ENCODE measurements at places on chromosomes 12 and 14.

- no peak for DNase-seq
Observed at GRCh38 chr12:77608271-77608824, 222.3 kb upstream of the NAV3 start.

GRCh38 chr14:62308891-62309290, 546.7 kb downstream of the SNAPC1 start:
- no peak for DNase-seq

DNA sequence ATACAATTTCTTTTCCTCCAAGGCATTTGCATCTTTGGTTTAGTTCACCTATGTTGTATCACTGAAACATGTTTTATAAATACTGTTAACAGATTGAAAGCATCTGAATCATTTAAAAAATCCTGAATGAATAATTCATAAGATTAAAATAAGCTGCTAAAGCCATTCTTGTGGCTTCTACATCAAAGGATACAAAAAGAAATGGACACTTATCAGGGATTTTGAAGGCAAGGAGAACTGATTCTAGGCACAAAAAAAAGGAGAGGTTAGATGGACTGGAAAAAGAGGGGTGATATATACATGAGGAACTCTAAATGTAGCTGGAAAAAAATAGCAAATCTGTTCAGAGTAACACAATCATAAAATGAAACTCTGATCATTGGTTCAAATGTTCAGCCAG, 5.8 kb upstream of the OVCH1 start:
- no peak for DNase-seq

DNA sequence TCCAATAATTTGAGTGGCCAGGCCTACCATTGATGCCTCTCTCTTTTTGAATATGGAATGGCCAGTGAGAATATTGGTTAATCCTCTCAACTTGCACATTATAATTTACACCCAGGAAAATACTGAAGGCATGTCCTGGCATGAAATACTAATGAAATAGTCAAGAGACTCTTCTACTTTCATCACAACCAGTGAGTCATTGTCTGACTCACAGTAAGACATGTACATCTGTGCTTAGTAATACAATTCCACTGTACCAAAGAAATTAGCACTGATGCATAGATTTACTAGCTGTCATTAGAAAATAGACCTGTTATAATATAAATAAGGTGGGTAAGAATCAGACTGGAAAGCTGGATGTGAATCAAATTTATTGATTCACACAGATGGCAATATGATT, 31.6 kb downstream of the KCNC2 start:
- peak; percentile 72 for DNase-seq

DNA sequence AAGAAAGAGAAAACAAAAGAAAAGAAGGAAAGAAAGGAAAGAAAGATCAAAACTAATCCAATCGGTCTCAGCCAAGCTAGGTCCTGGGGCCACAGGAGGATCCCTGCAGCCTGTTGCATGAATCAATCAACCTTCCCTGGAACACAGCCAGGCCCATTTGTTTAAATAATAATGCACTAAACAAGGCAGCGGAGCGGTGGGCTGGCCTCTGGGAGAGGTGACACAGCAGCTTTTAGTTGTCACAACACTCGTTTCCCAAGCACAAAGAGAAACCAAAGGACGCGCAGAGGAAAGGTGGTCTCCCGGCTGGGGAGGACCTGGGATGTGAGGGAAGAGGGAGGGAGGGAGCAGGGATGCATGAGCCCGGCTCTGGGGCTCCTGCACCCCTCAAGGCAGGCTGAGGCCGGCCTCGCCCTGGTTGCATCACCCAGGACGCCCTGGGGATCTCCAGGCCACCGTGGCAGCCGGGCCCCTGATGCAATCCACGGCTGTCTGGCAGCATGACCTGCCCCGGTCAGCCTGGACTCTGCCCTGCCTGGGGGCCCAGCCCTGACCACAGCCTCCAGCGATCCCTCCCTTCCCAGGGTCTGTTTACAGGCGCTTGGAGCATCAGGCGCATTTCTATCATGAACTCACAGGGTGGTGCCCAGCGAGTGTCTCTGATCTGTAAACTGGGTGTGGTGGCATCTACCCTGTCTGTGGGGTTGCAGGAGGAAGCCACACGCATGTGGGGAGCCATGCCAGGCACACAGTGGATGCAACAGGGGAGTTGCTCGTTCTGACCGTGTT, 32.5 kb downstream of the MMP17 start:
- peak; percentile 36 for DNase-seq

DNA sequence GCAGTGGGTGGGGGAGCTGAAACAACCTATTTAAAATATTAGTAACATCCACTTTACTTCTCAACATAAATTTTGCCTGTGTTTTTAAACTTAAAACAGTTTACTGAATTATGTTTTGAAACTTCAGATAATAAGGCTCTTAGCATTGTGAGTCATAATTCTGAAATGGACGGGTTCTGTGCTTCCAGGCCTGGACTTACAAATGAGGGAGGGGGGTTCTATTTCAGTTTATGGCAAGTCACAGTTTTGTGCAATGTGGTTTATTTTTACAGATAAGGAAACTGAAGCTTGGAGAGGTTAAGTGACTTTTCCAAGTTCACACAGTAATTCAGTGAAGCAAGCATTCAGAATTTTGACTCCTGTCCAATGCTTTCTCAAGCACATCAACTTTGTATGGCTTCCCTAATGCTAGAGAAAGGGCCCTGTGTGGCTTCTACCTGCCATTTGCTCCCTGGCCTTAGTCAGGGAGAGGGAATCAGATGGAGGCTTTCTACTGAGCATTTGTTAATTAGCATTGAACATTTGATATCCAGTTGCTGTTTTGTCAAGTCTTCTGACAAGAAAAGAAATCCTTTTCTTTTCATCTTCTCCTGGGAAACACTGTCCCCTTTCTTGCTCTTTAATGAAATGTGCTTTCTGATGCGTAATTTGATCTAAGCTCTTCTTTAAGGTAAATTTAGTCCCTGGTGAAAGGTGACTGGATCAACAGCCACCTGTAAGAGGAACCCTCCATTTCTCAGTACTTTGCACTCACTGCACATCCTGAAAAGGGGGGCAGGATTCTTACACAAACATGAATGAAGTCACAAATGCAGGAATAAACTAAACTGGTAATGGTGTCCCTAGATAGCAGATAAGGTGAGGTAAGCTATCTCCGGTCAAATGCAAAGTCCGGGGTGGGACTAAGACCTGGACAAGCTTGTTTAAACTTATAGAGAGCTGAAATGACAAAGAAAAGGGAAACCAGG, 2.5 kb upstream of the SALL2 start:
- no peak for DNase-seq

DNA sequence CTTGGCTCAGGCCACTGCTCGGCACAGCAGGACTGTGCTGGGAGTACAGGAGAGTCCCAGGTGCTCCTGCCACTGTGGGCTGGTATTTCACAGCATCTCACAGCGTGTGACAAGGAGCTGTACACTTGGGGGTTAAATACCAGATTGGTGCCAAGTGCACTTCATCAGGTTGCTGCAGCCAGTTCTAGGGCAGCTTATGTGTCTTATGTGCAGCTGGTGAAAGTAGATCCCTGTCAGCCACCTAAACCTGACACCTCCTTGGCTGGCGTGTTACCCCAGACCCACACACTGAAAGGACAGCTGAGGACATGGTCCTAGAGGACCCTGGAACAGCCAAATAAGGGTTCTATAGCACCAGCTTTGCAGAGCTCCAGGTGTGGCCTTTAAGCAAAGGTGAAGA, 18.9 kb downstream of the PLEKHH1 start:
- no peak for DNase-seq

DNA sequence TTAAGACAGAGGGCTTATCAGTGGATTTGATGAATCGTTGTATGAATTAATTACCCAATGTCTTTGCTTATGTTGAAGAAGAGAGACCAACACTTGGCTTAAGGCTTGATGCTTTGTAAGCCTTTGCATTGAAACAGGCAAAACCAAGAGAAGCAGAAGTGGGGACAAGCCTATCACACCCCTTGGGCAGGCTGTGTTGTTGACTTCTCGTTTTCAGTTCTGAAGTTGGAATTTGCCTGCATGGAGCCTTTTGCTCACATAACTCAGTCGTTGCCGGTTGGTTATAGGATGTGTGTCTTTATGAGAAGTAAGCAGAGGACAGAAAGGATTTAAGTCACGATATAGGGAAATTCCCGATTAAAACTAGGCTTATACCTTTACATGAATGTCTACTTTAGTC, 94.7 kb downstream of the CCDC92 start:
- DNase-seq, result no peak

- DNase-seq, result no peak
Observed at GRCh38 chr12:10849425-10849878, at the start of gene PRR4. Gene PRR4, minus strand, starts transcription at chr12:10849475. Its CDS starts 38 bp downstream, at chr12:10849437.

- no peak for DNase-seq
Observed at GRCh38 chr14:69913686-69914085, 34.5 kb downstream of the SMOC1 start.

- no peak for DNase-seq
Observed at GRCh38 chr12:20489645-20490044, 121.3 kb downstream of the PDE3A start.

DNA sequence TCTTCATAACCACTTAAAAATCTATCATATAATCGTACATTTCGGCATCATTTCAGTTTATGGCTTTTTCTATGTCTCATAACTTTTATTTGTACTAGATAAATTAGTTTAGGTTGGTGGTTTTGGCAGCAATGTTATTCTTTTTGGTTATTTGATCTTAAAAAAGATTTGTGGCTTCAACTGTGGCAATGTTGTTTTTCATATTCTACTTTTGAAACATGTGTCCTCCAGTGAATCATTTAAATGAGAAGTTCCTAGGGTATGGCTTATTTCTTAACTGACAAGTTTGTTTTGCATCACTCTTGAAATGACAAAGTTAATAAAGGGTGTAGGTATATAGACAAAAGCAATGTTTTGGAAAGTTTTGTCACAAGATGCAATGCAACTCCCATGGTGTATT, 11.1 kb upstream of the KITLG start:
- no peak for DNase-seq

GRCh38 chr14:81172353-81172752, 48.4 kb downstream of the GTF2A1 start:
- DNase-seq, result no peak

- no peak for DNase-seq
Observed at GRCh38 chr14:61746881-61747280, 15.3 kb upstream of the SNAPC1 start.
